ENCODE measurements at places on chromosomes 1 and 21.
A peak's percentile ranks its signal among the peaks of the same experiment; 100 is the strongest.

- DNase-seq = no peak
Observed at GRCh38 chr1:26540351-26540750, 10.8 kb downstream of the RPS6KA1 start.

GRCh38 chr1:81607086-81607485, 193.6 kb upstream of the ADGRL2 start:
- DNase-seq = no peak

- DNase-seq = no peak
Observed at GRCh38 chr21:45226540-45227326, 61.0 kb downstream of the POFUT2 start.

GRCh38 chr21:32962268-32962667, 63.5 kb upstream of the OLIG2 start:
- no peak for DNase-seq

DNA sequence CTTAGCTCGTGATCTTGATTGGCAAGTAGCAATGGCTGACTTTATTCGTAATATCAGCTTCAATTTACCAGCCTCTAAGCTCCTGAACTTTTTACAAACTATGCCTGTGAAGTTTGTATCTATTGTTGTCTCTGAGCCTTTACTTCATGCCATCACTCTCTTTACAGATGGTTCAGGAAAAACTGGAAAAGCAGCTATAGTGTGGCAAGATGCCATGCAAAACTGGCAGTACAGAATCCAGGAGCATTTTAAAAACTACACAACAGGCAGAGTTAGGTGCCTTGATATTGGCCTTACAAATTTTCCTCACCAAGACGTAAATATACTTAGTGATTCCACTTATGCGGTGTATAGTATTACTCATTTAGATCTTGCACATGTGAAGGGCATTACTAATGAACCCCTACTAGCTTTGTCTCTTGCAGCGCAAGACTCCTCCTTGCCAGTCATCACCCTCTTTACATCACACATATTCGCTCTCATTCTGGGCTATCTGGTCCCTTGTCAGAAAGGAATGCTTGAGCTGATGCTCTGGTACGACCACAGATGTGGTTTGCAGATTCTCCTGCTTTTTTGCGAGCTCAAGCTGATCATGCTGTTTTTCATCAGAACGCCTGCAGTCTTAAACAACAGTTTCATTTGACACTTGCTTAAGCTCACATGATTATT, 36.3 kb downstream of the CLCA1 start:
- DNase-seq = no peak

- no peak for DNase-seq
Observed at GRCh38 chr1:225847610-225848009, 34.6 kb downstream of the TMEM63A start.

- no peak for DNase-seq
Observed at GRCh38 chr1:26029864-26030481, 8.4 kb downstream of the EXTL1 start.

DNA sequence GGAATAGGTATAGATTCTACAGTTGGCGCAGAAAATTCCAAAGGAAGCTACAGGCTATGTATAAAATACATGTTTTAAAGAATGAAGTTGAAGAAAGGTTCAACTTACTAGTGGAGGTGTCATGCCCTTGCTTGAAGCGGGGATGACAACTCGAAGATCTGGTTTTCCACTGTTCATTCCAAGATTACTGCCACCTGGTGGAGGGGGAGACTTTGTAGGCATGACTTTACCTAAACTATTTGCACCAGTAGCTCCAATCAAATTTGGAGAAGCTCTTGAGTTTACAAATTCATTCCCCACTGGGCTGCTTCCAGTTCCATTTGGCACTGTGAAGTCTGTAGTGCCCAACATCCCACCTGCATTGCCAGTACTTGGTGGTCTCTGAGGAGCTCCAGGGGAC, 81.7 kb downstream of the AXDND1 start:
- no peak for DNase-seq

DNA sequence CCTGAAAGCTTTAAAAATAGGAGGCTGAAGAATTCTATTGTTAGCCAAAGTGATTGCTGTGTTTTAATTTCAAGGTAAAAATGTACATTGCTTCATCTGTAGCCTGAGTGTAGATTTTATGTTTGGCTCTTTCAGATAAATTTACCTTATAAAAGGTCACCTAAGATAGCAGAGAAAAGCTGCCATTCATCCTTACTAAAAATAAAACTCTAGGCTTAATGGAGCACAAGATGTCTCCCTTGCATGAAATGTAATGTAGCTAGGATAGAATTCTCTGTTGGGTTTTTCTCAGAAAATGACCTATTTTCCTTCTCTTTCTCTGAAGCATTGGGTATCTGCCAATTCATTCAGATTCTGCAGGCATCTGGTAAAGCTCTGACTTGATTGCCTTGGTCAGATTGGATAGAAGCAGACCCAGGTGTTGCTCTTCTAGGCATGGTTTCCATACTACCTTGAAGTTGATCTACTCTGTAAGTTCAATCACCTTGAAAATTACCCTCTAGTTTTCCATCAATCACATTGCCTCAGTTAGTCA, 176.6 kb upstream of the GORAB start:
- peak; percentile 26 for DNase-seq

GRCh38 chr1:203630697-203631096, 4.1 kb downstream of the ATP2B4 start:
- DNase-seq = peak; percentile 36

GRCh38 chr1:243712941-243713340, 137.1 kb downstream of the AKT3 start:
- DNase-seq = no peak

DNA sequence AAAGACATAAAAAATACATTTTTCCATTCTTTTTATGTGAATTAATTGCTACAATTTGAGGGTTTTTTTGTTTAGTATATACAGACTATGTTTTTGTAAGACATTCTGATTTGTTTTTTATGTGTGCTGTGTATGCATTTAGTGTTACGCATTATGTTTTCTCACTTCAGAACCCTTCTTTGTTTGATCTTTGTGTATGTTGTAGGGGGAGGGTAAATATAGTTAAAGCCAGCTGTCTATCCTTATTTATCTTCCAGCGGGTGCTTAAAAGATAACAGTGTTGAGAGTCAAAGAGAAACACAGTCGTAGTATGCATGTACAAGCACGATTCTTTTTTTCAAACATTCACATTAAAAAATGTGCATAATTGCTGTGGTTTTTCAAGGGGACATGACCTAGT, 97.5 kb upstream of the KIAA1614 start:
- no peak for DNase-seq

- peak; percentile 45 for DNase-seq
Observed at GRCh38 chr1:225426395-225427234, 1.2 kb downstream of the LBR start.

DNA sequence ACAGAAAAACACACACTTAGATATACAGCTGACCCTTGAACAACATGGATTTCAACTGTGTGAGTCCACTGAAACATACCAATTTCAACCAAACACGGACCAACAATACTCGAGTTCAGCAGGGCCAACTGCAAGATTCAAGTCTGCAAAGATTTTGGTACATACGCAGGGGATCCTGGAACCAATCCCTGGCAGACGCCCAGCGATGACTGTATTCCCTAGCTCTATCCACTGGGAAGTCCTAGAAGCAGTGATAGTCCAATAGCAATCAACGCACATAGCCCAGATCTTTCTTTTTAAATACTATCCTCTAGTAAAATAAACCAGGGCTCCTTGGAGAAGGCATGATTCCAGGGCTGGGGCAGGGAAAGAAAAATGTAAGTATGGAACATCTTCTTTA, 9.0 kb downstream of the DDX59 start:
- peak; percentile 27 for DNase-seq

- peak; percentile 33 for DNase-seq
Observed at GRCh38 chr1:62435231-62436038, 1.4 kb upstream of the USP1 start.

DNA sequence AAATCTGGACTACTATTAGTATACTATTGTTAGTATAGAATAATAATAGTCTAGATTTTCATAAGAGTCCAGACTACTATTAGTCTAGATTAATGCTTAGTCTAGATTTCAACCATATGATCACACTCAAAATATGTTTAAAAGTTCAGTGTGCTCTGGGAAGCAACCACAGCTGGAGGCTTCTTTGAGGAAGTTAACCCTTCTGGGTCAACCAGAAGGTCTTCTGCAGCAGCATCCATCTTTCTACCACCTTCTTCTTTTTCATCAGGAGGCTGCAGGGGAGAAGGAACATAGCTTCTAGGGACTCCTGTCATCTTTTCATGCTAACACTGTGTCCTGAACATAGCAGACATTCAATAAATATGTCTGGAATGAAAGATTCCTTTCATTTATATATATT, 51.2 kb upstream of the DNAJC6 start:
- DNase-seq = no peak

DNA sequence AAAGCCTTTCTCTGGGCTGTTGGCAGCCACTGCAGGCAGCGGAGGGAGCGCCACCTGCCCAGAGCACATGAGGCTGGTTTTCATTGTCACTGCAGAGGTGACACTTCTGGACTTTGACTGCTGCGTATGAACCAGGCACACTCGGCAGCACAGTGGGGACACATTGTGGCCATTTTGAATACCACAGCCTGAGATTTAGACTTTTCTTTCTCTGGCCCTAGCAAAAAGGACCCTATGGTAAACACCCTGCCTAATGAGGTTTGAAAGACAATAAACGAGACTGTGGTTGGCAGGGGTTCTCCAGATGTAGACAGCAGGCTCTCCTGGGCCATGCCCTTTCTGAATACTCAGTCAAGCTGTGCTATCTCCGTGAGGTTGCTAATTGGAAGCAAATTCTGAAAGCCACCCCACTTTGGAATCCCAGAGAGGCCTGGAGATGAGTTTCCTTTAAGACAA, 12.0 kb upstream of the KCNE2 start:
- peak; percentile 65 for DNase-seq

DNA sequence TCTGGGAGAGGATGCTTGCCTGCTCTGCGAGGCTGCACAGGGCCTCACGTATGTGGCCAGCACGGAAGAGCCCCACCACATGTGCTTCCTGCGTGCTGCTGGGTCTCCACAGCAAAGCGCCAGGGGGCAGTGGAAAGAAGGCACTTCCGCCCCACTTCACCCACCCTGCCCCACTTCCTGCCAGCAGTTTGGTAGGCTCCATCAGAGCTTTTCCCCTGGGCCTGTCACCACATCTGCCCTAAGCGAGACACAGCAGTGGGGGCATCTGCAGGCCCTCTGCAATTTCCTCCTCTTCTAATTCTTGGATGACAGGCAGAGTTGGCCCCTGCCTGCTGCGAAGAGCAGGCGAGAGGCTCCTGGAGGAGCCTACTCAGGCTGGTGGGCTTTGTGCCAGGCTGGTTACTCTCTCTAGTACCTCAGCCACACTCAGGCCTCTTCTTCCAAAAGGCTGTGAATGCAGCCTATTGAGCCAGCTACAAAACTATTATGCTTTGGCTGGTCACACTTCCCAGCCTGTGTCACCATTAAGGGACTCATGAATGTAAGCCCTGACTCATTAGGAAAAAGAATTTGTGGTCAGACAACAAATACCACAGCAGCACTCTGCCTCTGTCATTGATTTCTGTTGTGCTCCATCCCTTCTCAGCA, 25.0 kb downstream of the CD244 start:
- peak; percentile 46 for DNase-seq

GRCh38 chr1:222772996-222773379, 36.0 kb downstream of the FAM177B start:
- DNase-seq = peak; percentile 70

DNA sequence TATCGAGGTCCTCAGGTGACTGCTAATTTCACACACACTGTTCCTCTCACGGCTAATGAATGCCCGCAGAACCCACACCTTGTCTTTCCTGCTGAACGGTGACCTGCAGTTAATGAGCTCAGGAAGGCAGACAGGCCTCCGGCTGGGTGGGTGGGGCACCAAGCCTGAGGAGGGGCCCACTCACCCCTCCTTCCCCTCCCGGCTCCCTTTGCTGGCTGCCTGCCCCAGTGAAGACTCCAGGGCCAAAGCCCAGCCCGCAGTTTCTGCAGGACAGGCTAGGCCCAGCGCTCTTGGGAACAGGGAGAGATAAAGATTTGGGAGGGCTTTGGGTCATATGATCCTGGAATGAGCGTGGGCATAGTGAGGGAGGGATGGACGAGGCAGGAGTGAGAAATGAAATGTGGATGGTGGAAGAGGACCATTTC, 26.4 kb downstream of the FOXO6 start:
- peak; percentile 97 for DNase-seq

DNA sequence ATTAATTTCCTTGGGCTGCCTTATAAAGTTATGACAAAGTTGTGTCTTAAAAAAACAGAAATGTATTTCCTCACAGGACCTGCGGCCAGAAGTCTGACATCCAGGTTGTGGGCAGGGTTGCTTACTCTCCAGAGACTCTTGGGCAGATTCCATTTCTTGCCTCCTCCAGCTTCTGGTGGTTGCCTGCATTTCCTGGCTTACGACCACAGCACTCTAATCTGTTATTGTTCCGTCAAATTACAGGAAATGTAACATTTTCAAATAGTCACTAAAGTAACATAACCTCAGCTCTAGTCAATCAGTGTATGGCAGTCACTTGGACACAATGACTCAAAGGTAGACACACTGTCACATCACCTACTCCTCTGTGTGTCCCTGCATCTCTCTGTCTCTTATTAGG, 226.8 kb downstream of the DNAH14 start:
- DNase-seq = no peak

GRCh38 chr1:57683037-57683942, 259.4 kb upstream of the DAB1 start:
- peak; percentile 64 for DNase-seq

- peak; percentile 94 for DNase-seq
Observed at GRCh38 chr1:28602536-28603439, 10.7 kb downstream of the RAB42 start.

DNA sequence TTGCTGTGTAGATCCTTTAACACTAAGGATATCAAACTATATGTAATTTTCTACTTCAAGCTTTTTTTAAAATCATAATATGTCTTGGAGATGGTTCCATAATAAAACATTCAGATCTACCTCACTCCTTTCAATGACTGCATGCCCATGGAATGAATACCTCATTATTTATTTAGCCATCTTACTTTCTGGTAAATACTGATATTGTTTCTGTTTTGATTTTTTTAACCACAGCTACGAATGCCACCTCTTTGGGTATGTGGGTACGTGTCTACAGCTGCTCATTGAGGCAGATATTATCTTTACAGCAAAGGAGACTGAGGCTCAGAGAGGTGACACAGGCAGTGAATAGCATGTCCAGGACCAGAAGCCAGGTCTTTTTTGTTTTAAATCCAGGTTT, 215.7 kb downstream of the ST6GALNAC3 start:
- DNase-seq = no peak

DNA sequence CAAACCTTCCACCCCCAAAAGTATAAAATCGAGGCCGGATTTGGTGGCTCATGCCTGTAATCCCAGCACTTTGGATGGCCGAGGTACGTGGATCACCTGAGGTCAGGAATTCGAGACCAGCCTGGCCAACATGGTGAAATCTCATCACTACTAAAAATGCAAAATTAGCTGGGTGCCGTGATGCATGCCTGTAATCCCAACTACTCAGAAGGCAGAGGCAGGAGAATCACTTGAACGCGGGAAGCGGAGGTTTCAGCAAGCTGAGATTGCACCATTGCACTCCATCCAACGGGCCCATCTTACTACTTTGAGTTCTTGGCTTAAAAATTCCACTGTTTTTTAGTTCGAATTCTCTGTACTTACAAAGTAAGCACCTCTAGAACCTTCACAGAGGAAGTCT, 11.0 kb downstream of the KLHDC8A start:
- DNase-seq = no peak

GRCh38 chr1:212595787-212596714, 12.5 kb upstream of the ATF3 start:
- peak; percentile 39 for DNase-seq

Measured in muscle of leg (tissue), 16 donors.